Stimulated activated CD4-positive, alpha-beta T cell treated with anti-CD3 and anti-CD28 coated beads, TNF-alpha, amount 100 ng/mL, for 1 hour (primary cell): ENCODE measurements at places on chromosomes 12 and 14.

DNA sequence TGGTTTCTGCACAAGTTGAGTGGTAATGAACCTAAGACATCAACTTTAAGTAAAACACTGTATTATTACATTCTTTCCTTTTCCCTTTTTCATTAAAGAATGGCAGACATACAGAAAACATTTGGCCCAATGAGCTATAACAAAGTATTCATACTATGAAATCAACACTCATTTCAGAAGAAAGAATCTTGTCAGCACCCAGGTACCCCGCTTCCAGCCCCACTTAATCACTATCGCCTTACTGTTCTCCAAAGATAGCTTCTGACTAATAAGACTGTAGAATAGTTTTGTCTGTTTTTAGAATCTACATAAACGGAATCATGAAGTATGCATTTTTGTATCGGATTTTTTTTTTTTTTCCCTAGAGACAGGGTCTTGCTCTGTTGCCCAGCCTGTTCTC is 9.5 kb downstream of the CNTN1 start:
- DNase-seq = no peak

- no peak for DNase-seq
Measured at GRCh38 chr14:34983148-34983760, 462 bp downstream of the SRP54 start.

GRCh38 chr12:110005319-110005973 is 6.2 kb downstream of the ANKRD13A start:
- no peak for DNase-seq

DNA sequence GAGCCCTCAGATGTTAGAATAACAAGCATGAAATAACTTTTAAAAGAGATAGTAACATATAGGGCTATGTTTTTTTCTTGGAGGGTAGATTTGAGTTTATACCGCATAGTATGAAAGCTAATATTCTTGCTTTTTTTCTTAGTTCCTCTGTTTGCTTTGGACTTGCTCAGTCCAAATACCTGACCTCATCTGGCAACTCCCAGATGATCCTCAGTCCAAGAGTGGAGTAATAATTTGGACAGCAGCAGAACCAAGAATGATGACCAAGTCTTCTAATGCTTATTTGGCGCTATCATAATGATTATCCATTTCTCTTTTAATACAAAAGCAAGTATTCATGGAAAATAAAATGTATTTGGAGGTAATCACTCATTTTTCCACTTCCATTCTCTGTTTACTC is 45.6 kb downstream of the GUCY2C start:
- DNase-seq = no peak

DNA sequence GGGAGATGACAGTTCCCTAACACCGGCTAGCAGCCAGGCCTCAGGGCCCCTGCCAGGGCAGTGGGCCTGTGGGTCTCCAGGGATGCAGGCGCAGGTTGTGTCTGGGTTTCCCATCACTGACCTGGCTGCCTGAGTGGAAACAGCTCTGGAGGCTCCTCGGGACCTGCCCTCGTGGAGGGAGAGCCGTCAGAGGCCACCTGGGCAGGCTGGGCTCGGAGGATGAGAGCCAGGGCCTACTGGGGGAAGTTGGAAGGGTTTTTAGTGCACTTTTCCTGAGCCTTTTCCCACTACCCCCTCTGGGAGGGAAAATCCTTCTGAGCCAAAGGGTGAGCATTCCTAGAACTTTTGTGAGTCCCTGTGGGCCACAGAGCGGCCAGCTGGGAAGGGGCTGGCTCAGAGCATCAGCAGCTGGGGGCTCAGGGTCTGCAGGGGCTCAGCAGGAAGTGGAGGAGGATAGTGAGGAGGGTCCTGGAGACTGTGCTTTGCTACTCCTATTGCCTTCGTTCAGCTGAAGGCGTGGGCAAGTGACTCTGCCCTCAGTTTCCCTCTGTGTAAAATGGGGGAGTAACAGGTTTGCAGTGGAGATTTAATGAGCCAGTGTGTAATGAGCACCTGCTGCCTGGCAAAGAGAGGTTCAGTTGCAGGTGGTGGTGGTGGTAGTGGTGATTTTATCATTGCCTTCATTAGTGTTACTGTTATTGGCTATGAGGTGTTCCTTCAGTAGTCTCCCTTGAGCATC is 1.8 kb downstream of the SH2B3 start:
- no peak for DNase-seq

DNA sequence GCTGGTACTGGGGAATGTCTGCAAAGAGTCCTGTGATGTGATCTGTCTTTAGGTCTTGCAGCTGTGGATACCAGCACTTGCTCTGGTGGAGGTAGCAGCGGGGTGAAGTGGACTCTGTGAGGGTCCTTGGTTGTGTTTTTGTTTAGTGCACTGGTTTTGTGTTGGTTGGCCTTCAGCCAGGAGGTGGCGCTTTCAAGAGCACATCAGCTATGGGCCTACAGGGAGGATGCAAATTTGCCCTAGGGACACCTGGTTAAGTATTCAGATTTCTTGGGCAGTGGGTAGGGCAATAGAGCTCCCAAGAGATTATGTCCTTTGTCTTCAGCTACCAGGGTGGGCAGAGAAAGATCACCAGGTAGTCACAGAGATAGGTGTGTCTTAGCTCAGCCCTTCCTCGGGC is 63.8 kb downstream of the PTGER2 start:
- no peak for DNase-seq

DNA sequence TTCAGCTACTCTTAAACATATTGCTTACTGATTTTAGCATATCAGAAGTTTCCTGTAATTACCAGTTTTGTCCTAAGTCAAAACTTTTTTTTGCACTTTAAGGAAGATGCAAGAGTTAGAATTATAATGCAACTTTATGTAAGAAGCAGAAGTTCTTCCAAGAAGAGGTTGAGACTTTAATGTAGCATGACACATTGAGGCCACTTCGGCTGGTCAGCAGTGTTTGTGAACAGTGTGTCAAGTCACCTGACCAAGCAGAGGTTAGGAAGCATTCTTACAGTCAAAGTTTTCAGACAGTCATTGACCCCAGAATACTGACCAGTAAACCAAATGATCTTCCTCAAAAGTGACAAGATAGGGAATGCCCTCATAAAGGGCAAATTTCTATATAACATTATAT is 15.2 kb downstream of the FGFR1OP2 start:
- no peak for DNase-seq
